ENCODE measurements at places on chromosomes 7 and 10.

DNA sequence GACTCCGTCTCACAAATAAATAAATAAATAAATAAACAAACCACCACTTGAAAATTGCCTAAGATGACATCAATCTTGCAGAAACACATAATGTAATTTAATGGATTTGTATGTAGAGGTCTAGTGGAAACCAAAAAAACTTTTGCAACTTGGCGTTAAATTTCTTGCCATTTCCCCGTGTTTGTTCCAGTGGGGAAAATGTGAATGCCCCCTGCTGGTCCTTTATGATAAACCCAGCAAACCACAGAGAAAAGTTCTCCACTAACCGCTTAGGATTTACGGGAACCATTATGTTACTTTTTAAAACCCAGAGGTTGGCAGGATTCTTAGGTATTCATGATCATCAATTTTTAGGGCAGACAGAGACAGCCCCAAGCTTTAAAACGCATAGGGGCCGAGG is 32.5 kb downstream of the LAMB4 start:
- DNase-seq, result no peak

DNA sequence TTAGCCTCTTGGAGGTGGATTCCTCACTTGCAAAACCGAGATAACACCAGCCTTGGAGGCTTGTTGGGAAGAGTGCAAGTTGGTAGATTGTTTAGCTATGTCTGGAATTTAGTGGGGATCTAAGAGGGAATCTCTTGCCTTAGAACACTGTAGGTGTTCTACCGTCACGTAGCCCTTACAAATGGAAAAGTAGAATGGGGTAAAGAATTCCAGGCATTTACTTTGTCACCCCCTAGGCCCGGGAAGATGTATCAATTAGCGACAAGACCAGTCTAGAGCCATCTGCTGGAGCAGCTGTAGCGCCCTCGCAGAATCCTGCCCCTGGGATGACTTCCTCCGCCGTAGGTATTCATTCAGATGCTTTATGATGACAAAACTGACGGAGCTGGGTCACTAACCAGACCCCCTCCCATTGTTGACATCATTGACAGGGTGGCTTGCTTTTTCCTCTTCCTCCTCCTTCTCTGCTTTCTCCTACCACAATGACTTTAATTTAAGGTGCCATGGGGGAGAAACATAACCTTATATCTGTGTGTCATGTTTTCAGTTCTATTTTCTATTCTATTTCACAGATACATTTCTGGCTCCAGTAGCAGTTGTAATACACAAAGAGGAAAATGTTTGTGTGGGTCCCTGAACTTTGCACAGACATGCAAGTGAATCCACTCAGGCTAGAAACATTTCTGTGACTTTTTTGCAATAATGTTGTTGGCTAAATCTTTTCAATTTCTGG is 262.6 kb upstream of the LYZL1 start:
- no peak for DNase-seq

- DNase-seq, result no peak
These were observed 257.3 kb upstream of the AKR1E2 start for GRCh38 chr10:4568731-4569130.

- DNase-seq, result no peak
These were observed 156.6 kb downstream of the CCDC3 start for GRCh38 chr10:12844811-12845483.

- no peak for DNase-seq
These were observed 74.3 kb downstream of the PTN start for GRCh38 chr7:137269240-137269639.

Measured in psoas muscle (tissue), 8 donors.